ENCODE measurements at places on chromosomes 16 and 17. TPM values are rescaled to one million over a fixed set of nuclear protein-coding genes. Genes with fewer than 3 reads are reported as not detected.

The IGF2BP1 gene
- 57.6 TPM for total RNA-seq

The FCSK gene
- total RNA-seq, result 11.5 TPM

The SLC5A11 gene
- total RNA-seq, result not detected

DNA sequence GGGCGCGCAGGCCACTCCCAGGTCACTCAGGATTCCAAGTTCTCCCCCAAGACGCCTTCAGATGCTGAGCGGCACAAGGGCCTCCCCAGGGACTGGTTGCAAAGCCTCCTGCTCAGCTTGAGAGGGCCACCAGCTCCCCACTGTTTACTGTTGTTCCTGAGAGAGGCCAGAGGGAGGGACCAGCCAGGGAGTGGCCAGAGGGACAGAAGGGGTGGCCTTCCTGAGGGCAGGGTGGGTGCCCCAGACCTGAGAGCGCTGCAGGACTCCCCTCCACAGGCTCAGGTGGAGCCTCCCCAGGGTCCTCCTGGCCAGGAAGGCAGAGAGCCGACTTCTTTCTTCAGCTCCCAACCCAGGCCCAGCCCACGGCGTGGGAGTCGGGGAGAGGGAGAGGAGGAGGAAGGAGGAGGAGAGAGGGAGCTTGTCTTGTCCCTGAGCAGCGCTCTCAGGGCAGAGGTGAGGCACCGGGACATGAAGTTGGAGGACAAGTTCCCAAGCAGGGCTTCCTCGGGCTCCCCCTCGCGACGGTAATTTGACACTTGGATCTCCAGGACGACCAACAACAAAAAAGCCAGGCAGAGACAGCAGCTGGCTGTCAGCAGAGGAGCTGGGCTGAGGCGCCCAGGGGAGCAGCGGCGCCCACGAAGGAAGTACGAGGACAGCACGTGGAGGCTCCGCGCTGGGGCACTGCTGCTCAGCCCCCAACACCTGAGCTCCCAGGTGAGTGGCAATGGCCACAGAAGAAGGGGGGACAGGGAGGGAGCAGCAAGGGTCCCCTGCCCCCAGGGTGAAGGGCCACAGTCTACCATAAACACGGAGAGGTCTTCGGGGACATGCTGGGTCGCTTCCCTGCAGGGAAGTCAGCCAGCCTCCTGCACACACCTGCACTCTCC, 497 bp downstream of the SMIM5 start:
- H3K36me3 ChIP-seq, result no peaks in the 10 kb centered on the region
- H3K4me1 ChIP-seq, result peaks cover 18% of the 10 kb centered on the region
- H3K27me3 ChIP-seq, result no peaks in the 10 kb centered on the region
- H3K27ac ChIP-seq, result peak overlapping the region; percentile 85
- DNase-seq, result no peak
- no peak overlapping the region for H3K4me3 ChIP-seq

DNA sequence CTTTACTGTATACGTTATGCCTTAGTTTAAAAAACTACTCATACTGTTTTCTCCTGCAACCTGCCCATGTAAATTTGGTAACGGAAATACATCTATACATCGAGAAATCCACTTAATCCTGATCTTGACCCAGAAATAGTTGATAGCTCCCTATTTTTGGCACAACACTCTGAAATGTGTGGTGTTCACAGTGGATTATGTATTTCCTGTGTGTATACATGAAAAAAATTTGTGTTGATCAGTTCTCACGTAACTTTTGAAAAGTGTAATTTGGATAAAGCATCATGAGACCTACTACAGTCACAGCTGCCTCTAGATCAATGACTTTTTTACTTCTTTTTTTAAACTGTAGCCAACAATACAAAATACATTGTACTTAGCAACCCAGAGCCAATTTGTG, 90.7 kb downstream of the VMP1 start:
- H3K27me3 ChIP-seq, result no peaks in the 10 kb centered on the region
- H3K27ac ChIP-seq, result peak overlapping the region; percentile 73
- H3K4me1 ChIP-seq, result peaks cover 41% of the 10 kb centered on the region
- no peak overlapping the region for H3K4me3 ChIP-seq
- DNase-seq, result no peak
- peaks cover 4% of the 10 kb centered on the region for H3K36me3 ChIP-seq

DNA sequence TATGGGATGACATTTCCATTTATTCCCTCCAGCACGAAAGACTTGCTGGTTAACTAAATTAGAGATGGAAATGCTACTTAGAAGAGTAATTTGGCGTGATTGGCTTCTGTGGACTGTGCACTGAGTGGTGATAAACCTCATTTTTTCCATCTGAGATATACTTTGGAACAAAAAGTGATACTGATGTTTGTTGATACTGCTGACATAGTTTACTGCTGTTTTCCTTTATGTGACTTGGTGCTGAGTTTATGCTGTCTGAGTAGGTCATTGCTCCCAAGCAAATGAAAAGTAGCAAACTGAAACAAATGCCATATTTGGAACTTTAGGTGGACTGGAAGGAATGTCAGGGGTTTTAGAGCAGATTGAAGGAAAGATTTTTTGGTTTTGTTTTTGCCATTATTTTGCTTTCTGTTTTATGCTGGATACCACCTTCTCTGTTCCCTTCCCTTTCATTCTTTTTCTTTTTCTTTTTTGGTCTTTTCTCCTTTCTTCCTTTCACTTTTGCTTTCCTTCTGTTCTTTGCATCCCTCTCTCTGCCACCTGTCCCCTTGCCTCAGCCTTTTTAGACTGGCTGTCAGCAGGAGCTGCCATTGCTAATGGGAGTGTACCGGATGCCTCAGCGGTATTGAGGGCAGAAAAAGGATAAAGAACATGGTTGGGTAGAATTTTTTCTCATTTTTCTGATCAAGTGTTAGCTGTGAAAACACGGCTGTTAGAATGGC, 41.8 kb downstream of the NUP93 start:
- peaks cover 17% of the 10 kb centered on the region for H3K4me1 ChIP-seq
- H3K27ac ChIP-seq, result peak overlapping the region; percentile 72
- H3K4me3 ChIP-seq, result no peak overlapping the region
- H3K27me3 ChIP-seq, result no peaks in the 10 kb centered on the region

GRCh38 chr17:9361188-9361955, 214.2 kb downstream of the STX8 start:
- H3K27me3 ChIP-seq, result no peaks in the 10 kb centered on the region
- no peak for DNase-seq
- H3K36me3 ChIP-seq, result no peaks in the 10 kb centered on the region
- peak overlapping the region; percentile 84 for H3K27ac ChIP-seq

DNA sequence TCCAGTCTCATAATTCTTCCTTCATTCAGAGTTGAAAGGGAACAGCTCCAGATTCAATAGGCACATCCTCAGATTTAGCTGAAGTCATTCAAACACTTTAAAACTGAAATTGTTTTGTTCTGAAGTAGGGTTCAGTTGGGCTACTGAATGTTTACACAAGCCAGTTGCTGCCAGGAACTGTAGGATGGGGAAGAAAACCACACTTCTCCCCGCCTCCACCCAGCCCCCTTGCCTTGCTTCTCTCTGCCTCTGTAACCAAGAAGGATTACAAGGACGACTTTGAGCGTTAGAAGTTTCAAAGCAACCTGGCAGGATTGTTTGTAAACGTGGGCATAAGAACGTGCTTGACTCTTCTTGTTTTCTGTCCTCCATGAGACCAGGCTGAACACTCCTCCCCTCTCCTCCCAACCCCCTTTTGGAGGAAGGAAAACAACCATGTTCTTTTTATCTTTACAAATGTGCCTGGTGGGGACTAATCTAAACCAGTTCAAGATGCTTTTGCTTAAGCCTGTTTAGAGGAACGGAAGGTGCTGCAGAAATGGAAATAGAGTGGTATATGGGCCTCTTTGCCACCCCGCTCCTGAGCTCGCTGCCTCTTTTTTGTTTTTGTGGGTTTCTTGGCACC, 287.9 kb downstream of the FTO start:
- no peak overlapping the region for H3K27ac ChIP-seq
- no peaks in the 10 kb centered on the region for H3K27me3 ChIP-seq
- H3K4me3 ChIP-seq, result no peak overlapping the region
- DNase-seq, result no peak
- H3K4me1 ChIP-seq, result peaks cover 19% of the 10 kb centered on the region

- DNase-seq, result no peak
- no peaks in the 10 kb centered on the region for H3K27me3 ChIP-seq
- peaks cover 28% of the 10 kb centered on the region for H3K36me3 ChIP-seq
- peak overlapping the region; percentile 57 for H3K27ac ChIP-seq
- H3K4me1 ChIP-seq, result peaks cover 5% of the 10 kb centered on the region
- H3K4me3 ChIP-seq, result no peak overlapping the region
These were observed 9.1 kb upstream of the ARL5C start for GRCh38 chr17:39174920-39175694.

DNA sequence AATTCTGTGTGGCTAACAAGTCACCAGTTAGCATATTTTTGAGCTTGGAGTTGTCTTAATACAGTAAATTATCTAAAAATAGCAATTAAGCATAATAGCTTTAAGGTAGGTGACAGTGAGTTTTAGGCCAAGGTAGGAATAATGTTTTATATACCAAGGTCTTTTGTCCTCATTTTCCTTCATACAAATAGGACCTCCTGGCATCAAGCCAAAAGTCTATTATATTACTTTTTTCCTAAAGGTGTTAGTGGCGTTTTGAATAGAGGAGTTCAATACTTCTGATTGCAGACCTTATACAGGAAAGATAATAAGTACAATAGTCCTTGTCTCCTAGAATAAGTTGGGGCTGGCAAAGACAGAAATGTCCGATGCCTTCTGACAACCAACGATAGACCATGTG, 2277.7 kb downstream of the TP53TG3F start:
- no peaks in the 10 kb centered on the region for H3K36me3 ChIP-seq
- no peaks in the 10 kb centered on the region for H3K4me1 ChIP-seq
- no peak for DNase-seq
- H3K27ac ChIP-seq, result no peak overlapping the region
- no peaks in the 10 kb centered on the region for H3K27me3 ChIP-seq
- H3K4me3 ChIP-seq, result no peak overlapping the region

- no peak overlapping the region for H3K4me3 ChIP-seq
- H3K27ac ChIP-seq, result no peak overlapping the region
- no peaks in the 10 kb centered on the region for H3K36me3 ChIP-seq
- peaks cover 42% of the 10 kb centered on the region for H3K27me3 ChIP-seq
These were observed 33.2 kb upstream of the ABR start for GRCh38 chr17:1212946-1213345.

- H3K27ac ChIP-seq, result no peak overlapping the region
- H3K27me3 ChIP-seq, result peaks cover 12% of the 10 kb centered on the region
- no peaks in the 10 kb centered on the region for H3K4me1 ChIP-seq
- no peaks in the 10 kb centered on the region for H3K36me3 ChIP-seq
- H3K4me3 ChIP-seq, result no peak overlapping the region
These were observed 29.8 kb upstream of the MYH2 start for GRCh38 chr17:10579270-10579669.

DNA sequence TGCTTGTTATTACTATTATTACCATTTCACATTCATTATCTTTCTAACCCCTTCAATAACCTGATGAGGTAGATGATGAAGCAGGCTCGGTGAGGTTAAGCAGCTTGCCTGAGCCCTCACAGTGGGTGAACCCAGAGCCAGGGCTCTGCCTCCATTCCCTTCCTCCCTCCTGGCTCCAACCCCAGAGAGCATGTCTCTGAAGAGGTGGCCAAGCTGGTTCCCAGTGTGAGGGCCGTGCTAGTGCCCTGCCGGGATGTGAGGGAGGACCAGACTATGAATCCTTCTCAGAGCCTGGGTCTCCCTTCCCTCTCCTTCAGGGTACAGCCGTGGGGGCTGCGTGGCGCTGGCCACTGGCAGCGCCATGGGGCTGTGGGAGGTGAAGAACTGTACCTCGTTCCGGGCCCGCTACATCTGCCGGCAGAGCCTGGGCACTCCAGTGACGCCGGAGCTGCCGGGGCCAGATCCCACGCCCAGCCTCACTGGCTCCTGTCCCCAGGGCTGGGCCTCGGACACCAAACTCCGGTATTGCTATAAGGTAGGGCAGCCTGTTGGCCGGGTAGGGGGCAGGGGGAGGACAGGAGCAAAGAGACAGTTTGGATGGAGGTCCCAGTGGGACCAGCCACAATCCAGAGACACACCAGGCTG, 49.6 kb downstream of the MRC2 start:
- DNase-seq, result peak; percentile 91
- H3K4me3 ChIP-seq, result no peak overlapping the region
- peaks cover 4% of the 10 kb centered on the region for H3K4me1 ChIP-seq
- H3K27me3 ChIP-seq, result no peaks in the 10 kb centered on the region

- H3K36me3 ChIP-seq, result peaks cover 15% of the 10 kb centered on the region
- peak overlapping the region; percentile 11 for H3K27ac ChIP-seq
- H3K4me1 ChIP-seq, result peaks cover 65% of the 10 kb centered on the region
- no peaks in the 10 kb centered on the region for H3K27me3 ChIP-seq
- H3K4me3 ChIP-seq, result no peak overlapping the region
- DNase-seq, result no peak
These were observed 229.6 kb downstream of the ZFHX3 start for GRCh38 chr16:72818236-72818845.

DNA sequence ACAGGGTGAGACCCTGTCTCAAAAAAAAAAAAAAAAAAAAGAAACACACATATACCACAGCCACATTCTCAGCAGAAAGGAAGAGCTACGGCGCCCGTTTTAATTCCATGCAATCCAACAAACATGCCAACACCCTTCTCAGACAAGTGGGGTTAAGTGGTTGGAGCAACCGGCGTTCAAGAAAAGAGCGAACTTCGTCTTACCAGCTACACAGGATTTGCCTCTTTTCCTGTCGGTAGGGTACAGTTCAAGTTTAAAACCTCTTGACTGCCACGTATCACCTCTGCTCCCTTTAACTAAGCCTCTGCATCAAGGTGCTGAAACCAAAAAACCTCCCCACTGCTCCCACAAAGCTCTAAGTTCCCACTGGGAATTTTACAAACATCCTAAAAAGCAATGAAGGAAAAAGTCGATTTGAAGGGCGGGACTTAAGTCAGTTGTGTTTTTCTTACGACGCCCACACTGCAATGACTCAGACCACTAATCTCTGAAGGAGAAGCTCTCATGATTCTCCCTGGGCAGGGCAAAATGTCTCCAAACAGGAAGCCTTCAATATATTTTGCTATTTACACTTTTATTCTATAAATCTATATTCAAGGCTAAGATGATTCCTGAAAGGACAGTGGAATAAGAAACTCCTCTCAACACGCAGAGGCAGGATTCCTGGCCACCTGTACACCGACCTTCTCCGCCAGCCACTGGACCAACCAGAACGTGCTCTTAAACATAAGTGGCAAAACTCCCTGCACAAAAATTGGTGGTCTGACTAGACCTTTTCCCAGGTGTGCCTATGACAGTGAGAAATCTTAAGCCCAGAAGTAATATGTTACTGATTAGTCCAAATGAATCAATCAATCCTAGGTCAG, 18.8 kb downstream of the SRP68 start:
- peaks cover 26% of the 10 kb centered on the region for H3K4me1 ChIP-seq
- no peak for DNase-seq
- peaks cover 40% of the 10 kb centered on the region for H3K36me3 ChIP-seq
- H3K27me3 ChIP-seq, result no peaks in the 10 kb centered on the region
- peak overlapping the region; percentile 67 for H3K27ac ChIP-seq
- H3K4me3 ChIP-seq, result no peak overlapping the region

GRCh38 chr16:12468552-12468951, 335.1 kb downstream of the CPPED1 start:
- no peaks in the 10 kb centered on the region for H3K27me3 ChIP-seq
- no peak for DNase-seq
- peaks cover 6% of the 10 kb centered on the region for H3K4me1 ChIP-seq
- no peak overlapping the region for H3K4me3 ChIP-seq
- no peaks in the 10 kb centered on the region for H3K36me3 ChIP-seq
